ENCODE measurements at places on chromosomes 11 and 22.

- no peak for DNase-seq
These were observed 8.4 kb downstream of the CBX6 start for GRCh38 chr22:38863531-38864131.

GRCh38 chr11:119023741-119024140, 5.2 kb downstream of the TRAPPC4 start:
- no peak for DNase-seq

GRCh38 chr22:48592931-48593330, 1234.7 kb downstream of the BRD1 start:
- no peak for DNase-seq

DNA sequence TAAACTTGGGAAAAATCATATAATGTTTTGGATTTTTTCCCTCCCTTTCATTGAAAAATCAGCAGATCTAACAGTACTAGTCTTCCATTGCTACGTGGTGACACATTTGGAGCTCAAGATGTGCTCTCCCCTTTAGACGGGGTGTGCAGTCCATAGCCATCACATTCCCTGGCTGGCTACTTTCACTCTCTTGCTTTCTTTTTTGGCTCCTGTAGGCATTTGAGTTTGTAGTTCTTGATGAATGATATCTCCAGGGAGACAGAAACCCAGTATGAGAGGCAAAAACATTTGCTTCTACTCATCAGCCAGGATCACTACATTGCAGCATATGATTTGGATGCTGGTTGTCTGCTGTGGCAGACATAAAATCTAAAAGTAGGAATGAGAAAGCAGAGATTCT, 12.1 kb downstream of the CCDC81 start:
- DNase-seq = no peak

DNA sequence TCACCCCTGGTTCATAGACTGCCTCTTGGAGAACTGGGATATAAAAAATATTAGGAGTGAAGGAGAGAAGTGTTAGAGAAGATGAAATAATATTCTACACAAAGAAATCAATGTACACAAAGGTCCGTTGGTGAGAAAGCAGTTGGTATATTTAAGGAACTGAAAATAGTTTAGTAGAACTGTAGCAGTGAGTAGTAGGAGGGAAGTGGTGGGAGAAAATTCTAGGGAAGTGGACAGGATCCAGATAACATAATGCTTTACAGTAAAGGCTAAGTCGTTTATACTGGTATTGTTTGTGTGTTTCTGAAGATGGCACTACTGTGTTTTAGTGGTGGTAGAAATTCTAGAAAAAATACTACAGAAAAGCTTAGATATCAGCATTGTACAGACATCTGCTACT, 120.8 kb upstream of the CHORDC1 start:
- DNase-seq = no peak

GRCh38 chr11:112260490-112260889, at the start of gene PLET1:
PLET1 (minus strand) TSS chr11:112260860; CDS start chr11:112260589, 271 bp downstream.
- no peak for DNase-seq

DNA sequence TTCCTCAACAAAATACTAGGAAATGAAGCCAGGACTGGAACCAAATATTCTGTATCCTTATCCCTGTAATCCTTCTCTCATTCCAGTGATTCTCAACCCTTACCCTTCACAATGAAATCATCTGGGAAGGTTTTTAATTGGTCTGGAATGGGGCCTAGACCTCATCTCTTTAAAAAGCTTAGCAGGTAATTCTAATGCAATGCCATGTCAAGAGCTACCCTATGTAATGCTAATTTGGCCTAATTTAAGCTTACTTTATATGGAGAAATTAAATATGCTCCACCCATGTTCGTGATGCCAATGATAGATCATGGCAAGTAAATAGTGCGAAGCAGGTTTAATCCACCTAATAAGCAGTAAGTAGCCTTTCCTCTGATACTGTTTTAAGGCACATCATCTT, 101.7 kb downstream of the SGSM3 start:
- DNase-seq = no peak

DNA sequence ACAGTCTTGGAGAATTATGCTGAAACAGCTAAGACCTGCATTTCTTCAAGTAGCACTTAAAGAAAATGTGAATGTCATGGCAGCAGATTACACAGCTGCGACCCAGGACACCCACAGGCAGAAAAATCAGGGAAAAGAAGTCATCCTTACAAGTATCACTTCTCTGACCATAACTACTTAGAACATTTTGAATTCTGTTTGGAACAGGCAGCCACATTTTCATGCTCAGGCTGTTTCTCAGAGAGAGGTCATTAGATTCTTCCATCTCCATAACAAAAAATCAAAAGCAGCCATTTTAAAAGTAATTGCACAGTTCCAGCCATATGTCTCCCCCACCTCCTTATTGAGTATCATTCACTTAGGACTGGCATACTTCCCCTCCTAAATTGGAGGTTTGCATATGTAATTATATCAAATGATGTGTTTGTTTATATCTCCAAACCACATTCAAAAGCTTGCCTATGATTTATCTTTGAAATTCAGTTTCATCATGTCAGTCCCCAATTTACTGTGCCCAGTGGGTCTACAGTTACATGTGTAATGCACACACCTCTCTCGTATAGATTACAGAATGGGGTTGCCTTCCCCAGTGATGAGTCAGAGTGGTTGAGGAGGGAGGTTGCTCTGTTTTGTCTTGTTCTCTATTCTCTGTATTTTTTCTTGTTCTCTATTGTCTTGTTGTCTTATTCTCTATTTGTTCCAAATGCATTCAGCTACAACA, 276.5 kb upstream of the MTNR1B start:
- DNase-seq = no peak

GRCh38 chr22:35375031-35375430, 5.9 kb upstream of the HMOX1 start:
- no peak for DNase-seq

DNA sequence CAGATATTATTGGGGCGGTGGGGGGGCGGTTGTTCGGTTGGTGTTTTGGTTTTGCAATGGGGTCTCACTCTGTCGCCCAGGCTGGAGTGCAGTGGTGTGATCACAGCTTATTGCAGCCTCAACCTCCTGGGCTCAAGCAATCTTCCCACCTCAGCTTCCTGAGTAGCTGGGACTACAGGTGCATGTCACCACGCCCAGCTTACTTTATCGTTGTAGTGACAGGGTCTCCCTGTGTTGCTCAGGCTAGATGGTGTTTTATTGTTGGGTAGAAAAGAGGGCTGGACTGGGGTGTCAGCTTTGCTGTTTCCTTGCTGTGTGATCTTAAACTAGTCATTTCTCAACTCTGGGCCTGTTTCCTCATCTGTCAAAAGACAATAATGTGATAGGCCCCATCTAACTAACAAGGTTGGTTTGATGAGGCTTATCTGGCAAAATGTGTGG, 17.5 kb upstream of the MYH9 start:
- DNase-seq = no peak

- DNase-seq = no peak
These were observed 5.5 kb downstream of the PRSS23 start for GRCh38 chr11:86805873-86806310.

DNA sequence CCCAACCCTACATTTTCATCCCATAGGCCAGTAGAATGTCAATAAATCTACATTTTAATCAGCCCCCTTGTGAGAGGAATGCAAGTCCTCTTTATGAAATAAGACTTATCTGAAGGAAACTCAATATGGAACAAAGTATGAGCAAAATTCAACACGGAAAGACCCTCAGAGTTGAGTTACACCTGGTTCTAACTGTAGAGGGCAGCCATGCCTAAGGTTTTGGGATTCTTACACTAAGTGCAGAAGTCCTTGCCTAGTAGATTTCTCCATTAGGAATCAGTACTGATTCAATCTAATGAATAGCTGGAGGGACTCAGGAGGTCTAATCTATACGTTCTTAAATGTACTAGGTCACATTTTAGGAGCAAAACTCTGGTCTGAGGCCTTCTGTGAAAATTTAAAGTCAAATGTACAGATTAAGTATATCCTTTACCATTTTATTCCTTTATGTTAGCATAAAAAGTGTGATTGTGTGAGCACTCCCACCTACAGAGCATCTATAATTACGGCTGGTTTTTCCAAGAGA, 904.5 kb downstream of the DLG2 start:
- no peak for DNase-seq

GRCh38 chr11:81432333-81432732, 1301.3 kb downstream of the FAM181B start:
- DNase-seq = no peak

- no peak for DNase-seq
These were observed 20.4 kb downstream of the MAFF start for GRCh38 chr22:38221908-38222796.

GRCh38 chr22:41909310-41910049, 5.4 kb downstream of the SHISA8 start:
- DNase-seq = no peak

- DNase-seq = no peak
These were observed 683.1 kb upstream of the ARHGAP42 start for GRCh38 chr11:100003985-100004384.

DNA sequence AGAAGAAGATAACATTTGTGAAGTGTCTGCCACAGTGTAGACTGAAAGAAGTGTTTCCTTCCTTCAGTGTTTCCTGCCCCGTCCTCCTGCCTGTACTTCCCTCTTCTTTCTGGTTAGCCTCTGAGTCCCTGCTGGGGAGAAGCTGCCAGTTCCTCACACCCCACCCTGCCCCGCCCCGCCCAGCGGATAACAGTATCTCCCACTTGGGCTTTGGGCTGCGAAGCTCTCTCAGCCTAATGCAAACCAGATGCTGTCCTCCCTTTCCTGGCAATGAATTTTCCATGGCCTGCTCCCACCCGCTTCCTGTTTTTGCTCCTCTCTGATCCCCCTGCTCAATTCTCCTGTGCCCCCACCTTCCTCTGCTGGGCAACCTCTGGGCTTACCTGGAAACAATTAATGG, 5.2 kb upstream of the RAB3IL1 start:
- no peak for DNase-seq

- DNase-seq = no peak
These were observed 1.5 kb downstream of the PPFIA1 start for GRCh38 chr11:70272009-70272408.

DNA sequence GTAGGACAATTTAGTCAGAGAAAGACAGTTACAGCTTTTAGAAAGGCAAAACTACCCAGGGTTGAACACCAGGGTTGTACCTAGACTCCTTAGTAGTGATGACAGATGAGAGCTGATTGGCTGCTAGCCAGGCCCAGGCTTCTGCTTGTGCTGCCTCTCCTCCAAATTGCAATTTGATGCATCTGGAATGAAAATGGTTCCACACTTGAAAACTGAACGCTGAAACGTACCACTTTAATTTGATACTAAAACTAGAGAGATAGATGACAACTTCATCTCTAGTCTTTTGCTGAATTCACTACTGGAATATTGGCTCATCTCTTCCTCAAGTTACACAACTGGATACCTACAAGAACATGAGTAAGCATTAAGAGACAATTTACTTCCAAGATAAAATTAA, 19.2 kb upstream of the FNBP4 start:
- no peak for DNase-seq

DNA sequence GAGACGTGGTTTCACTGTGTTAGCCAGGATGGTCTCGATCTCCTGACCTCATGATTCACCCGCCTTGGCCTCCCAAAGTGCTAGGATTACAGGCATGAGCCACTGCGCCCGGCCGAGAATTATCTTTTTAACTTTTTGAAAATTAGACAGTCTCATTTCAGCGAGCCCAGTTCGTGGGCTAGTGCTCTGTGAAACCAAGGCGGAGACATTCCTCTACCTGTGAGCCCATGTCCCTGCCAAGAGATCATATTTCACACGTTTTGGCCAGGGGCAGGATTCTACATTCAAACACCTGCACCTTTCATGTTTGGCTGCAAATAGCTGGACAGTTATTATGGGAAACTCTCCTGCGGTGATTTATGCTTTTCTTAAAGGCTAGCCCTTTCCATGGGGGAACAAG, 60.3 kb downstream of the IRAG1 start:
- DNase-seq = no peak

- no peak for DNase-seq
These were observed 28.9 kb upstream of the DRD2 start for GRCh38 chr11:113504071-113504470.

DNA sequence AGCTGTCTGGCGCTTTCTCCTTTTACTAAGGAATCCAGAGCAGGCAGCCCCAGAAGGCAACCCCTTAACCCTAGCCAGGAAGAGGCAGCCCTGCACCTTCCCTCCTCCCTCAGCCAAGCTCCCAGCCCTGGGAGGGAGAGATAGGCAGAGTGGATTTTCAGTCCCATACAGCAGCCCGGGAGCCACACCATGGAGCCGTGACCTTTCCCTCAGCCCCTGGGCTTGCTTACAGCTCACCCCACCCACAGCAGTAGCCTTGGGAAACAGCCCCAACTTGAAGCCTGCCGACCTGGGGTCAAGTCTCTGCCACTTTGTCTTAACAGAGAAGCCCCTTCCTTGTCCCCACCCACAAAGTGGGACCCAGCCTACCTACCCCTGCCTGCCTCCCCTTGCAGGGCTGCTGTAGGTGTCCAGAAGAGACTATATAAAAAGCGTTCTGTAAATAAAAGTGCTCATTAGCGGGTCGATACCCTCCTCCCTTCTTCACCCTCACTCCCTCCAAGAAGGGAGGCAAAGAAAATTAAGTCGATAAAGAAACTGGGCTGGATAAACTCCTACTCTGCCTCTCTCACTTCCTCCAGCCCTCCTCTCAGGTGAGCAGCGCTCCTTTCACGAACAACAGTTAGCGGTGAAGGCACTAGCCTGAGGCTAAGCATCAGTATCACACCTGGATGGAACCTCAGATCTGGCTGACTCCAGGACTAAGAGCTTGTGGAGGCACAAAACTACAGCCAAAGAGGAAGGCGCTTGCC, 4.2 kb downstream of the TST start:
- no peak for DNase-seq

- DNase-seq = no peak
These were observed 32.5 kb downstream of the PLEKHA7 start for GRCh38 chr11:16981651-16982194.

GRCh38 chr11:46237248-46238077, 40.0 kb upstream of the CREB3L1 start:
- DNase-seq = no peak

- no peak for DNase-seq
These were observed at the start of gene LTBP3 for GRCh38 chr11:65558002-65558929. LTBP3 (minus strand) TSS chr11:65558359; CDS start chr11:65557959, 400 bp downstream.

- DNase-seq = no peak
These were observed 35.1 kb downstream of the EP300 start for GRCh38 chr22:41127451-41127850.

DNA sequence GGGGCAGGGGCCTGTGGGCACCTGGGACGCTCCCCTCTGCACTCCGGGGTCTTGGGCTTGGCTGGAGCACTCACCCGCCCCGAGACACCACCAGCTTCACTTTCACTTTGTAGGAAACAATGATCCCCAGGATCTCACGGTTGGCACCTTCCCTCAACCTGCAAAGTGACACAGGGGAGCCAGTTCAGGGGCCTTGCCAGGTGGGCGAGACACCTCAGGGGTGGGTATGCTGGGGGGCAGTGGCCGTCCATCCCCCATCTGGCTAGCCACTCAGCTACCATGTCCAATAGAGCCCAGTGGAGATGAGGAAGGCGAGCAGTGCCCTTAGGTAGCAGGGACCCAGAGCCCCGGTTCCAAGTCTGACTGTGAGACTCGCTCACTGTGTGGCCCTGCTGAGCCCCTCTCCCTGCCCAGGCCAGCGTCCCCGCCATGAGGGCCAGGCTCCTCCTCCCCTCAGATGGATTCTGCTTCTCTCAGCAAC, 32.3 kb downstream of the TPBGL start:
- DNase-seq = no peak

- DNase-seq = no peak
These were observed 1.5 kb downstream of the GPR152 start for GRCh38 chr11:67450796-67451657.

Data from stimulated activated CD8-positive, alpha-beta memory T cell treated with anti-CD3 and anti-CD28 coated beads, Interleukin-7, amount 100 ng/mL, for 24 hours (primary cell).